ENCODE measurements at places on chromosomes 16 and 17. TPM values are rescaled to one million over a fixed set of nuclear protein-coding genes. Genes with fewer than 3 reads are reported as not detected.

GPRC5C gene
- not detected for total RNA-seq

SPIRE2 gene
- 2.3 TPM for total RNA-seq

GRCh38 chr17:48760411-48760810 is 31.9 kb upstream of the HOXB13 start:
- DNase-seq: no peak

DNA sequence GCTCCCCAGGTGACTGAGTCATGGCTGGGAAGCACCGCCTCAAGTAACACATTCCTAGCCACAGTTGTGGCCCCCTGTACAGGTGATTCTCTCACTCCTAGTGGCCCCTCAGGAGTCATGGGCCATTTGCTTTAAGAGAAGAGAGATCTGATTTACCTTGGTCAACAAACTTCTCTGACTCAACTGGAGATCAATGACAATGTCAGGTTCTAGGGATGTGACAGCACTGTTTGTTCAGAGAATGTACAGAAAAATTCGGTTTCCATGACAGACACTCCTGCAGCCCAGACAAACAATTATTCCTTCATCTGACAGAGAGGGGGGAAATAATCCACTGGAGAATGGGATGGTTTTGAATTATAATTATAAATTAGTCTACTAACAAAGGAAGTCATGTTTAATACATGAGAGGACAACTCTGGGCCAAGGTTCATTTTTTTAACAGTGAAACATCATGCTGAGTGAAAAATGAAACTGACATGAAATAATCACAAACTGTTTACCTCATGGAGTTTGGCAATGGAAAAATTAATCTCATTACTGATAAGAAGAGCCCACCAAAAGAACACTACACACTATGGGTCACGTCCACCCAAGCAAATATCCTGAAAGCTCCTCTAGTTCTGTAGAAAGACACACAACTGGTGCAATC is 9.7 kb downstream of the ERN1 start:
- no peak for DNase-seq
